ENCODE measurements at places on chromosomes 6 and 20.

DNA sequence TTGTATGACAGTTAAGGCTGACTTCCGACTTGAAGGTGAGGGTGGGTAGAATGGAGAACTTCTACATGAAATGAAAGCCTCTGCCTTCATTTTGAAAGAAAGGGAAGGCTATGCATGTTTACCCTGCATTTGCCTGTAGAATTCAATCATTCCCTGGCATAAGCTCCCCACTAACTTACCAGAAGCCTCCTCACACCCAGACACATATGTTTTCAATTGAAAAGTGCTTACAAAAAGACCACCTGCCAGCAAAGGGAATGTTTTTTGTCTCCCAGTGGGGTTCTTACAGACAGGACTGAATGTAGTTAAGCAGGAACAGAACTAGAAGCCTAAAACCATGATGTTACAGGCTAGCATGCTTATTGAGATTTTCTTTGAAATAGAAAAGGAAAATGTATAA lies 392.1 kb upstream of the HSF2 start:
- no peak for DNase-seq

DNA sequence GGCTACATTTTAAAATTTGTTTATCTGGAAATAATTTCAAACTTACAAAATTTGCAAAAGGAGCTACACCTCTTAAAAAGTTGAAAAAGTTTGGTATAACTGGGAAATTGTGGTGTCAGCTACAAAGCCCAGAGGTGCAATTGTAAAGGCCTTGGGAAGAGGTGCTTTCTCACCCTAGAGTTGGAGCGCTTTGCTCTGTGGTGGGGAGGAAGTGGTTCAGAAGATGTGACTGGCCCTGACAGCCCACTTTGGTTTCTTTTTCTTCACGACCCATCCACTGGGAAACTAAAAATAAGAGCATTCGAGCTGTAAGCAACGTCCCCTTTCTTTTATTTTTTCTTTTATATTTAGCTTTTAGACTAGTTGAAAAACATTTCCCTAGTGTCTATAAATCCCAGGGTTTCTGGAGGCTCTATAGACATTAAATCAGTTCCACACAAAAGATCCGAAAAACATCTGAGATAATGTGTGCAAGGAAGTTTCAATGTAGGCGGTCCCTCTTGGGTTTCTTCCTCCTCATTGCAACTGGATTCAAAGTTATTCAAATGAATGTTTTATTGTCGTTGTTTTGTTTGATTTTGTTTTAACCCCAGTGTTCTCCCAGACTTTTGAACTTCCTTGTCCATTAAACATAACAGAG lies 397.8 kb downstream of the KIF16B start:
- no peak for DNase-seq

DNA sequence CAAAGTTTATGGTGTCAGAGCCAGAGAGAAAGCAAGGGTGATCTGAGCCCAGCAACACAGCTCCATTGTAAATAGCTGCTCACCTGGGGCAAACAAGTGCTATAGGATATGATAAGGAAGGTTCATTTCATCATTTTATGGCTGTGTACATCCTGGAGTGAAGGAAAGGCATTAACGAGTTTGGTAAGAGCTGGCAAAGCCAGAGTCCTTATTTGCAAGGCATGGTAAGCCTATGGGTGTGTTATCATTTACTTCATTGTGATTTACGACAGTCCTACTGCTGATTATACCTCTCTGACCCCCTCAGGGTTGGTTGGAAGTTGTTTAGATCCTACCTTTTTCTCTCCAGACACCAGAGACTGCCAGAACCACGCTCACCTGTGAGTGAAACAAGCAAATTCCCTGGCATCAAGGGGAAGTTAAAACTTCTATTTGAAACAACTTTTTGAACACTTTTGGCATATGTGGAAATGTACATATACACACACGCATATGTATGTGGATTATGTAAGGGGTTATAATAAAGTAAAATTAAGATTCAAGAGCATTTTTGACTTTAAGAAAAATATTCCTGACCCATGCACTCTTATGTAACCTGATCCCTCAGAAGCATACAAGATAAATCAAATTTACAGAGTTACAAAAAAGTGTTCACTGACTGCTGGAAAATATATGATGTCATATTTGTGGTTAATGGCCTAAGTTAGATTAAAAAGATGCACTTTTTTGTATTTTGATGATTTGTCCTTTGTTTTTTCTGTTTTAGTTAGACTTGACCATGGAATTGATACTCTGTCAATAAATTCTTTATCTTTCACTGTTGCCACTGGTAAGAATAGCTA lies 40.4 kb upstream of the EDN1 start:
- DNase-seq: no peak

DNA sequence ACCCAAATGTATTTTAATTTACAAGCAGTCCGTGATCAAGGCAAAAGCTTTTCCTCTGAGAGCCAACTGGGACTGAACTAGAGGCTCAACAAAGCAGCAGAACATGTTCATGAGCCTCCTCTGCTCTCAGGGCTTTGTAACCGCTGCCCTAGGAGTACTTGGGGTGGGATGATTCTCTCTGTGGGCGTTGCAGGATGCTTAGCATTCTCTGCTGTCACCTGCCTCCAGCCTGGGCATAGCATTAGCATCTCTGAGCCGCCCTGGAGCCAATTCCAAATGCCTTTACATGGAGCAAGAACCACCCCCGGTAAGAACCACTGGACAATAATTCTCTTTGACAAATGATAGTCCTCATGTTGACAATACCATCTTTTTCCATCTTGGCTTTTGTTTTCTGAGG lies 237.6 kb upstream of the CDH4 start:
- DNase-seq: no peak

- no peak for DNase-seq
These were observed 15.6 kb upstream of the PLEKHG1 start for GRCh38 chr6:150584065-150584464.

Data from suppressor macrophage (primary cell).